NCI-H2171 treated with DMSO at 0.1 percent for 48 hours (cell line): ENCODE measurements at places on chromosomes 4 and X.

DNA sequence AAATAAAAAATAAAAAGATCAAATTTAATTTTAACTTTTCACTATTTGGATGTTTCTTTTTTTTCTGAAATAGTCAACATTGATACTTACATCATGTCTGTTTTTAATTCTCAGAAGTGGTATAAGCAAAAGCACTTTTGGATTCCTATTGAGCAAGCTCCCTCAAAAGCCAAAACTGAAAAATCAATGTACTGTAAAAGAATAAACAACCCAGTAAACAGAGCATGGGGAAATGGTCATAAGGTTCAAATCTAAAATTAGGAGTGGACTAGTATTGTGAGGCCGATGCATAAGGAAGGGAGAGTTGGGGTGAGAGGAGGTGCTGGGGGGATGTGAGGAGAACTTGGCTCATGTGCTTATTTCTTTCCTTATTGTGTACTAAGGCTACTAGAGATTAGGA is 37.9 kb downstream of the NUDT6 start:
- DNase-seq, result no peak

DNA sequence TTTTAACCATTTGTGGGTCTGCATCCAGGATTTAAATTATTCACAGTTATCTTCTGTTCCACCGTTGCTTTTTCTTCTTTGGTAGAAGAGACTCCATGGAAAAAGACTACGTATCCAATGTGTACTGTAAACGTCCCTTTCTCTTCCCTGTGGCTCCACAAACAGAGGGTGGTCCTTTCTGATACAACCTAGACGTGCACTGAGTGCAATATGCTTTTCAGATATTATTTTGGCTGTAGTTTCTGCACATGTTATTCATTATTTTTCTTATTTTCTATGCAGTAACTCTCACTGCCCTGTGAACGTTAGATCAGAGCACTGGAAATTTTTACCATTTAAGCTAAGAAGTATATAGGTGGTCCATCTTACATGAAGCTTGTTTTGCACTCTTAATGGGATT is 72.7 kb downstream of the SHISA3 start:
- DNase-seq, result no peak

- no peak for DNase-seq
These were observed 69.8 kb upstream of the RAI2 start for GRCh38 chrX:17930850-17931249.

DNA sequence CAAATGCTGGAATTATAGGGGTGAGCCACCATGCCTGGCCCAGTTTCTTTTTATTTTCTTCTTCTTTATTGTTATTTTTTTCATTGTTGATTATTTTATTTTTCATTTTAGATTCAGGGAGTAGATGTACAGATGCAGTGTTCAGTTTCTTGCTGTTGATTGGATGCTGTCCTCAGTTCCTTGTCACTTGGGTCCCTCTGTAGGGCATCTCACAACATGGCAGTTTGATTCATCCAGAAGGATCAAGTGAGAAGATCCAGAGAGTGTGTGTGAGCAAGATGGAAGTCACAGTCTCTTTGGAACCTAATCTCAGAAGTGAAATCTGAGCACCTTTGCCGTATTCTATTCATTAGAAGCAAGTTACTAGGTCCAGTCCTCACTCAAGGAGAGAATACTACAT is 20.9 kb downstream of the HMGB3 start:
- DNase-seq, result no peak

DNA sequence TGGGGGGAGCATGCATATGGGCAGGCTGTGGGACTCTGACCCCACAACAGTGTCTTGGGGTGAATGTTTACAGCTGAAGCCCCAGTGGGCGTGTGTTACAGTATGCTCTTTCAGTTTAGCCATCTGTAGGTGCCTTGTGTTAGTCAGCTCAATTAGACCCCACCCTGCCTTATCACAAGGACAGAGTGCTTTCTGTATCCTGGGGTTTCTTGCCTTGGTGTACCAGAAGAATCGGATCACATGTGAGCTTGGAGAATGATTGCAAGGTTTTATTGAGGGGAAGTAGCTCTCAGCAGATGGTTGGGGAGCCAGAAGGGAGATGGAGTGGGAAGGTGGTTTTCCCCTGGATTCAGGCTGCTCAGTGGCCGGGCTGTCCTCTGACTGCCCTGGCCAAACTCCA is 27.3 kb downstream of the SH3BGRL start:
- DNase-seq, result no peak

- DNase-seq, result no peak
These were observed 78.5 kb downstream of the HTRA3 start for GRCh38 chr4:8348071-8348470.

- no peak for DNase-seq
These were observed 133.6 kb upstream of the FAM9C start for GRCh38 chrX:13177921-13178566.

GRCh38 chrX:2694914-2695267 is 3.8 kb downstream of the CD99 start:
- DNase-seq, result no peak

- DNase-seq, result no peak
These were observed 274.0 kb downstream of the INPP4B start for GRCh38 chr4:142572071-142572470.

- no peak for DNase-seq
These were observed 273.7 kb upstream of the TECRL start for GRCh38 chr4:64682946-64683345.

DNA sequence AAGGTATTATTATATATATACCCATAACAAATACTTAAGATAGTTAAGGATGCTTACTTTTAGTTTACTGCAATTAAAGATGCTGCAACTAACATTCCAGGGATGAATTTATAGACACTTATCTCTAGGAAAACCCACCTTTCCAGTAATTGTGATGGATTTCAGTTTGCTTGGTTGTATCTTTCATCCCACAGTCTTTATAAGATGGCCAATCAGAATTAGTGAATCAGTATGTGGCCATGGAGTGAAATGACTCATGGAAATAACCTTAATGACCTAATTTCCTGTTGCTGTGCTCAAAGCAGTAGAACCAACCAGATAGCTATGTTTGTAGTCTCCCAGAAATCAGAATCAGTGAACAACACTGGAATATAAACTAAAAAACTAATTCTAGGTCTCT is 26.4 kb downstream of the MOSPD2 start:
- DNase-seq, result no peak

- no peak for DNase-seq
These were observed 37.1 kb downstream of the ITM2A start for GRCh38 chrX:79330022-79330421.

DNA sequence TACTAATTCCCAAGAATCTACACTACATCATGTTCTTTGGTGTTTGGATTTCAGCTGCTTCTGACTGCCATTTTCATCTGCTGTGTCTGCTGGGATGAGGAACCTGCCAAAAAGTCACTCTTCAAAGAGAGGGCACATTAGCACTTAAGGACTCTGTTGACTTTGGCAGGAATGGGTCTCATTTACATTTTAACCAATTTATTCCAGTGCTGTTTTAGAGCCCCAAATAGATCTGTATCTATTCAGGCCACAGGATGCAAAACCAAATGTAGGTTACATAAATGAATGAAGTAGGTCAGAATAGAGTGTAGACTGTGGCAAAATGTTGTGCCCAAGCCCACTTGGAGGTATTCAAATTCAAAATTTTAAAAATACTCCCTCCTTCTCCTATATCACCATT is 14.4 kb downstream of the TXK start:
- DNase-seq, result no peak

DNA sequence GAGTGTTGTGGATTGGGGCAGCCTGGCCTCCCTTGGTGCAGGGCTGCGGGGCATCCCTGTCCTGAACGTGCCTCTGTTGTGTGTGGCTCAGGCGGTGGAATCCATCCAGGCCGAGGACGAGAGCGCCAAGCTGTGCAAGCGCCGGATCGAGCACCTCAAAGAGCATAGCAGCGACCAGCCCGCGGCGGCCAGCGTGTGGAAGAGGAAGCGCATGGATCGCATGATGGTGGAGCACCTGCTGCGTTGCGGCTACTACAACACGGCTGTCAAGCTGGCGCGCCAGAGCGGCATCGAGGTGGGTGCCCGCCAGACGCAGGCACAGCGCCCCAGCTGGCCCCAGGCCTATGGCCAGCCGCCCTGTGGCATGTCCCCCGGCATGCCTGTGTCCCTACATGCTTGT is 25.6 kb downstream of the MAEA start:
- no peak for DNase-seq

DNA sequence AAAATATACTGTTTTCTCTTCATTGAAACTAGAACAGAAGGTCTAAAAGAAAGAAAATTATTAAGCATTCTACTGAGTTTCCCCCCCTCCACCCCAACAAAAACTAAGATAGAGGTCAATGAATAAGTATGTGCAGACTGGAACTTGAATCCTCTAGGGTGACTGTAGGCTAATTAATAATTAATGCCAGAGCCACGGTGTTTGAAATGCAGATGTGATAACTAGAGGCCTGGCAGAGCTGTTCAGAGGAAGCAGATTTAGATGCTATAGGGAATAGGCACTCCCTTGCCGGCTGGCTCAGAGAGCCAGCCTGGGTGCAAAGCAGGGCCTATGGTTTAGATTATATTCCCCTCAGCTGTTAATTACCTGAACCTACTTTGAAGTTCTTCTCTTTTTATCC is 12.2 kb upstream of the POU3F4 start:
- no peak for DNase-seq

GRCh38 chr4:35106091-35106734 is 1138.1 kb downstream of the ARAP2 start:
- no peak for DNase-seq

GRCh38 chr4:43238008-43238407 is 345.5 kb downstream of the GRXCR1 start:
- DNase-seq, result no peak

- DNase-seq, result no peak
These were observed at the start of gene CXCL13 for GRCh38 chr4:77605210-77605902. TSS of gene CXCL13 (plus strand) at chr4:77605820. CDS start at chr4:77605866, 46 bp downstream.

GRCh38 chrX:139199933-139200332 is 330.6 kb upstream of the F9 start:
- DNase-seq, result no peak

- no peak for DNase-seq
These were observed 701.2 kb upstream of the LCORL start for GRCh38 chr4:18722748-18723191.

DNA sequence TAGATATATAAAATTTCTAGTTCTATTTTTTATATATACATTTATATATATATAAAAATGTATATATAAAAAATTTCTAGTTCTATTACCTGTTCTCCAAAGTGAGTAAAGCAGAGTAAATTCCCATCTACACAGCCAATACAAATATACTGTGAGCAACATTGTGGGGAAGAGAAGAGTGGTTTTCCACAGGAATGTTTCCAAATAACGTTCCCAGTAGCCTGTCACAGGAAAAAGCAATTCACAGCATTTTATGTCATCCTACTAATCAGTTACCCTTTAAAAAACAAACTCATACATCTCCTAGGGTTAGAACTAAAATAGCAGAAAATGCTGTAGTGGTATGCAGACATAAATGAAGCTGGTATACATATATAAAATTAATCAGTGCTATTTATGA is 44.5 kb downstream of the AASDH start:
- DNase-seq, result no peak

DNA sequence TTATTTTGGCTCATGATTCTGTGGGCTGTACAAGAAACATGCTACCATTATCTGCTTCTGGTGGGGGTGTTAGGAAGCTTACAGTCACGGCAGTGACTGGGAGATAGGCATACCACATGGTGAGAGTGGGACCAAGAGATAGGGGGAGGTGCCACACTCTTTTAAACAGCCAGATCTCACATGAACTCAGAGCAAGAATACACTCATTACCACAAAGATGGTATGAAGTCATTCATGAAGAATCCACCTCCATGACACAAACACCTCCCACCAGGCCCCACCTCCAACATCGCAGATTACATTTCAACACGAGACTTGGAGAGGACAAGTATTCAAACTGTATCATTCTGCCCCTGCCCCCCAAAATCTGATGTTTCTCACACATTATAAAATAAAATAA is 2396.7 kb downstream of the PCDH7 start:
- DNase-seq, result no peak

- no peak for DNase-seq
These were observed 363.9 kb downstream of the MID1IP1 start for GRCh38 chrX:39165185-39165584.

DNA sequence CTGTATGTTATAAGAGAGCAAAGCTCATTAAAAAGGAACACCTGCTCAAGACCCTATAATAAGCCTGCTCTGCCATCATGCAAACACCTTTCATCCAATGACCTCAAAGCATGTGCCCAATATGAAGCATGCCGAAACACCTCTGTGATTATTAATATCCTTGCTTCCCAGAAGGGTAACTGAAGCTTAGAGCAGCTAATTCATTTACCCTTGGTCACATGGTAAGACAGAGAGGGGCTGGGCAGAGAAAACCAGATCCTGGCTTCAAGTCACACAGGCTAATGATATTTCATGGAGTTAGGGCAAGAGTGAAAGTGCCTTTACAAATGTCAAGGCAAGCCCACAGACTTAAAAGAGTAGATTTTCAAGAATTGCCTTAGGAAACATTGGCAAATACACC is 5.6 kb downstream of the AMOT start:
- no peak for DNase-seq

DNA sequence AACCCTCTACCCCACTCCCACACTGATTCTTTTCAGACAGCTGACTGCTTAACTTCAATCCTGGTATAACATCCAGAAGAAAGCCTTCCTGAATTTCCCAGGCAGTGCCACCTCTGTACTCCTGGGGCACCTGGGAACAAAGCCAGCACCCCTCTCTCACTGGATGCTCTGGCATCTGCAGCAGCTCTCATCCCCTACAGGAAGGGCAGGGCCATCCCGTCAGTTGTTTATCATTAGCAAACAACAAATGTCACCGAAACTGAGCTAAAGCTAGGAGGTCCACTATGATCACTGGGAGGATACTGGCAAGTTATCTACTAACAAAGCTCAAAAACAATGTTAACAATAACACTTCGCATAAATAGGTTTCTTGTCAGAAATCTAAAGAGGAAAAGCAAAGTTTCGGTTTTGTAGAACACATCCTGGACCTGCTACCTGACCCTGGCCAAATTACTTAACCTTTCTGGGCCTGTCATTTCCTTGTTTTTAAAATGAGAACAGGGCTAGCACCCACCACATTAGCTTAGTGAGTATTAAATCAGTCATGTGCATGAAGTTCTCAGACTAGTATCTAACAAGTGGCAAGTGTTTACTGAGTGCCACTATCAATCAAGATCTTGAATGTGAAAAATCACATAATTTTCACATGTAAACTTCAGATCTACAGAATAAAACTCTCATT is 86.6 kb downstream of the NR3C2 start:
- DNase-seq, result no peak

GRCh38 chr4:10706236-10706635 is 21.7 kb upstream of the CLNK start:
- no peak for DNase-seq

DNA sequence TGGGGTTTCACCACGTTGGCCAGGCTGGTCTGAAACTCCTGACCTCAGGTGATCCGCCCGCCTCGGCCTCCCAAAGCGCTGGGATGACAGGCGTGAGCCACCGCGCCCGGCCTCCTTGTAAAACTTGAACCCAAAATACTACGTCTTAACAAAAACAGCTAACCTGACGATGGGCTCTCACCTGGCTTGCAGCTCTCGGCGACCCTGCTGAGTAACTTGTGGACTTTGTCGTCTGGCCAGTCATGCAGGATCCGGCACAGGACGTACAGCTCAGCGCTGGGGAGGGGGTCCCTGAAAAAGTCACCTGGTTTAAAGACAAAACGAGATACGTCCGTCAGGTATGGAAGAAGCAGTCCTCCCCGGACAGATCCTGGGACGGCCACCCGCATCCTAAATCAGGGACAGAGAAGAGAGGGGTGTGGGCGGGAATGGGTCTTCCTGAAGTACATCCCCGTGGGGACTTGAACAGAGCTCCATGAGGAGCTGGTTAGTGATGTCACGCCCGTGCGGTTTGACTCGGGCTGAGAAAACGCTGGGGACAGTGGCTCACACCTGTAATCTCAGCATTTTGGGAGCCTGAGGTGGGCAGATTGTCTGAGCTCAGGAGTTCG is 20.7 kb upstream of the SLC25A6 start:
- no peak for DNase-seq
